ENCODE measurements at places on chromosomes 6 and 20.

- no peak for DNase-seq
Measured at GRCh38 chr6:43823879-43824702, 54.1 kb downstream of the VEGFA start.

- no peak for DNase-seq
Measured at GRCh38 chr20:41440882-41441281, 74.3 kb upstream of the EMILIN3 start.

GRCh38 chr6:37024656-37025337 lies 19.3 kb downstream of the FGD2 start:
- no peak for DNase-seq

GRCh38 chr6:21501815-21502214 lies 91.7 kb upstream of the SOX4 start:
- DNase-seq: no peak

- DNase-seq: no peak
Measured at GRCh38 chr6:117399924-117400323, 25.8 kb downstream of the ROS1 start.

GRCh38 chr6:132712366-132712765 lies 1.5 kb downstream of the VNN1 start:
- no peak for DNase-seq

GRCh38 chr6:141460743-141461484 lies 671.8 kb upstream of the GJE1 start:
- DNase-seq: no peak

DNA sequence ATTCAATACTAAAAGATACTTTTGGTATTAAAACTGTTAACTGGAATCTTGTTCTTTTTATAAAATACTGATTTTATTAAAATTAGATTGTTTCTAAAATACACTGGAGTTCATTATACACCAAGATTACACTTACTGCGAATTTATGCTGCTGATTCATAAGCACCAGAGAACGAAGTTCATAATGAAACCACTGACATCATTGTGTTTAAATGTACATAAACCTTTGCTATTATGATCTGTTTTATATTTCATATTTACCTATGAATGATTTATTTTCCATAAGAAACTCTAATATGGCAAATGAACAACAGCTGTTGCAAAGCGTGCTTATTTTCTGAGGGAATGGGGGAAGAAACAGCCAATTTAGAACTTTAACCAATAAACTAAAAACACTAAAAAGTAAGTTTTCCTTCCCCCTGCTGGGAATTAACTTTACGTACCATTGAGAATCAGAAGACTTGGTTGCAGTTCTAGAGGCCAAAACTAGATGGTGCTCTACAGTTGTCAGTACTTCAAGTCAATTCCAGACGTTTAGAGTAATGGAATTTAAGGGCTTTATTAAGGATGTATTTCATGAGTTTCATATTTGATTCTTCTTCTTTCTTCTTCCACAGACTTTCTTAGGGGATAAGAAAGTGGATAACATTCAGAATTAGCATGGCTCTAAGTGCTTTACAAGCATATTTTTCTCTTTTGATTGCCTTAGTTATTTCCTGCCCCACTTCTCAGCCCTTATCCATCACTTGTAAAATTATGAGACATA lies 30.8 kb upstream of the COL19A1 start:
- peak; percentile 52 for DNase-seq

GRCh38 chr20:15214051-15214450 lies 876.6 kb upstream of the FLRT3 start:
- DNase-seq: no peak

GRCh38 chr6:36333931-36334725 lies 2.6 kb downstream of the BNIP5 start:
- no peak for DNase-seq

DNA sequence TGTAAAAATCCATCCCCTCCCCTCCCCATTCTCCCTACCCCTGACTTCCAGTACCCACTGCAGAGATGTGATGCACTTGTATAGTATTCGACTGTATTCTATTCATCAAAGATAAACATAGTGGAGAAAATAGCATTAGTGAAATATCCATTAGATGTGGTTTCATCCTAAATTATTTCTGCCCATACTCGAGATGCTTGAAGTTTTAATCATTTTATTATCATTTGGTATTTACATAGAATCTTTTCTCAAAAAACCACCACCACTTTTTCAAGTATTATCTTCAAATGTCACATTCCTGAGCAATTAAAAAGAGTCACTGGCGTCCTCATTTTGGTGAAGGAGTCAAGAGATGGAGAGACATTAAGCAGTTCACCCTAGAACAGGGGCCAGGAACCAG lies 181.9 kb downstream of the HAO1 start:
- no peak for DNase-seq

- DNase-seq: no peak
Measured at GRCh38 chr20:63135411-63135810, 80.5 kb downstream of the YTHDF1 start.

DNA sequence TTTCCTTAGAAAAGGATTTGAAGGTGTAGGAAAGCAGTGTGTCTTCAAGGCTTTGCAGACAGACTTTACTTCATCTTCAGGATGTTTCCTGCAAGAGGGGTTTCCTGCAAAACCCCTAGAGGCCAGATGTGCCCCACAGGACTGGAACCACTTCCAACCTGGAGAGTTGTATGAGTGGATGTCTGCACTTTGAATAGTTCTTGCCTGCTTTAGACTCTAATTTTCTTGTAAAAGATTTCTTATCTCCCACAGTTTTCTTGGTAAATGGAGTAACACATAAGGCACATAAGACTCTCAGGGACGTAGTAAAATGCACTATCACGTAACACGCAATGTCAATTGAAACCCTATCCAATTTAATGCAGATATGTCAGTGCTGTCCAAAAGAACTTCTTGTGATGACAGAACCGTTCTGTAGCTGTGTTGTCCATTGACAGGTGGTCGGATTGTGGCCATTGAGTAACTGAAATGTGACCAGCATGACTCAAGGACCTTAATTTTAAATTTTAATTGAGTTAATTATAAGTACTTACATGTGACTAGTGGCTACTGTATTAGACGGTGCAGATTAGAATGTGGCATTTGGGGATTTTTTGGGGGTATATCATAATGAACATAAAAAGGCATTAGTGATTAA lies 118.7 kb downstream of the JARID2 start:
- DNase-seq: no peak

- DNase-seq: peak; percentile 50
Measured at GRCh38 chr6:131914967-131915751, 36.0 kb downstream of the CCN2 start.

DNA sequence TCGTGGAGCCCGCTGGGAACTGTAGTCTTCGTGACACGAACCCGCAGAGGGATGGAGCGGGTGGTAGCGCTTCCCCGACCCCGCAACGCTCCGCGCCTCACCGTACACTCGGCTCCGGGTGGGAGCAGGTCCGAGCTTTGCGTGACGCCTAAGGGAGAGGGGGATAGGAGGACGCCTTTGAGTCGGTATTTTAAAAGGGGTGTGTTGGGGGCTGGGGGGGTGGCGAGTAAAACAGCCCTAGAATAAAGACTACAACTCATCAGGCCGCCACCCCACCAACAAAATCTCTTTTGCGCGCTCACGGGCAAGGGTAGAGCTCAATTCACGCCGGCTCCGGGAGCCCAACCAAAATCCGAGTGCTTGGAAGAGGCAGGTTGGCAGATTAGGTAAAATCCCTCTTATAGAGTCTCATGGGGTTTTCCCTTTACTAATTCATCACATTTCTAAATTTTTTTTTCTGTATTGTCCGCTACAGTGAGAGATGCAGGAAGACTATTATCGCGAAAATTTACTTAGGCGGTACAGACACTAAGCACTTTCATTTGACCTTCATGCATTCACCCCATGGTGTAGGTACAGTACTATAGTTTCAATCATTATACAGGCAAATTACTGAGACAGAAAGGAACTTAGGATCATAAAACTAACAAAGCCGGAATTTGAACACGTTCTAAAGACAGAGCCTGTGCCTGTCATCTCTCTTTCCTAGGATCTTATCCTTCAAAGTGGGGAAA lies 706 bp upstream of the SNX14 start:
- peak; percentile 59 for DNase-seq

DNA sequence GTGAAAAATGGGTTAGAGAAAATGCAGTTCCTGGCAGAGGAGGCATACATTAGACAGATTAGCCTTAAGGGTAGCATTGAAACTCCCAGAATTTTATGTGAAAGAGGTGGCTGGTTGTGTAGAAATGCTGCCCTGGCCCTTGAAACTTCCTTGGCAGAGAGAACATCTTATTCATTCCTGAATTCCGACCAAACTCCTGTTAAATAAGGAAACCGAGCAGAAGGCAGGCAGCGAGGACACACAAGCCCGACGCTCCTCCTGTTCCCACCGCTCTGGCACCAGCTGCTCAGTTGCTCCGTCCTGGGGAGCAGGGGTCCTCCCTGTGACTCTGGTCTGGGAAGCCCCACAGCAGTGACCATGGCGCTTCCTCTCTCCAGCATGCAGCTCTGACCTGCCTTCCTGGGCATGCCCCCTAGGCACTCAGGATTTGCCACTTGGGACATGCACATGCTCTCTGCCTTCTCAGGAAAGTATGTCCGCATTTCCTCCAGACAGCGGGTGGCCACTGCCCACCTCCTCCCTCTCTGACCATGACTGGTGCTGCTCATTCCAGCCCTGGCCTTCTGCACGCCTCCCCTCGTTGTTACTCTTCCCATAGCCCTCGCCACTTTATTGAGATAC lies 35.2 kb upstream of the CLDN20 start:
- DNase-seq: no peak

DNA sequence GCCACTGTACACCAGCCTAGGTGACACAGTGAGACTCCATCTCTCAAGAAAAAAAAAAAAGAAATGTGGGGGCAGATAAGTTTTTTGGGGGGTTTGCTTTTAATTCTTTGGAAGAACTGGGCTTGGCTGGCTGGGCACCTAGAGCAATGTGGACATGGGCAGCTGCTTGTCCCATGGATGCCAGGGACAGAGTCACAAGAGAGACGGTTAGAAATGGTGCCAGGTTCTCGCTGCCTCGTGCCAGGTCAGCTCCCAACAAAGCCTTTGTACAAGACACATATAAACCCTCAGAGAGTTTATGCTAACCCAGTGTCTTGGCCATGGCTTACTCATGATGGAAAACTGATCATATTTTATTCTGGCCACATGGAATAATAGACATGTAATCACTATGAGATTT lies 76.2 kb upstream of the ESR1 start:
- no peak for DNase-seq

DNA sequence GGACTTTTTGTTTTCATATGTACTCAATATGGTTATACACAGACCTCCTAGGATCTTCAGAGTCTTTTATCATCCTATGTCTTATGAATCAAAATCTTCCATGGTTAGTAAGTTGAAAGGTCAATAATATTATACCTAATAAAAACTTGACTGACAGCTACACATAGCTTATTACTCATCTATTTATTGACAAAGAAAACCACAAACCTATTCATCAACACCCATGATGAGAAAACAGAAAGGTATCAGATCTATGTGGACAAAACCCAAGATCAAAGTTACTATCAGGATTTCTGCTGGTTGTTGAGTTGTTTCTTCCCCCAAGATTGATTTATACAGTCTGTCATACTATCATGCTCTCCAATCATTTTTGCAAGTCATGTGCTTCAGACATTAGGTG lies 460.1 kb upstream of the MANEA start:
- no peak for DNase-seq

GRCh38 chr6:143941852-143942627 lies 66.0 kb downstream of the PLAGL1 start:
- DNase-seq: peak; percentile 51

Data from CD4-positive, alpha-beta T cell treated with Interleukin-10 for 1 hour (primary cell).